ENCODE measurements at places on chromosomes 5 and 9. TPM values are rescaled to one million over a fixed set of nuclear protein-coding genes. Genes with fewer than 3 reads are reported as not detected.

DNA sequence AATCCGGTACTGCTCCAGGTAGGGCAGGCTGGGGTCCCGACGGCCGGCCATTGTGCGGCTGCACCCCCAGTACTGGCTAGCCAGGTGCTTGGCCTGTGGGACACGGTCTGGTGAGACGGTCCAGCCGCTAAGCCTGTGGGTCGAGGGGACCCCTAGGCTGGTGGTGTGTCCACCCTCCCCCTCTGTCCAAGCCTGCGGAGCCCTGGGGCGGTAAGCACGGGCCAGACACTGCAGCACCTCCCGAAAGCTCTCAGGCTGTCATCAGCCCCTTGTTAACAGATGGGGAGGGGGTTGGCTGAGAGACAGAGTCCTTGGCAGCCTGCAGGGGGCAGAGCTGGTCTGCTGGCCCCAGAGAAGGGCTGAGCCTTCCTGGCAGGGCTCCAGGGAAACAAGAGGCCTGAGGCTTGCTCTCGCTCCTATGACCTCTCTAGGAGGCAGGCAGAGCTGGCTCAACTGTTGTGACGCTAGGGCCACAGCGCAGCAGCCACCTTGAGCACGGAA, 11.8 kb upstream of the MRNIP start:
- peak; percentile 90 for DNase-seq

- DNase-seq: no peak
These were observed 194.0 kb upstream of the KLF4 start for GRCh38 chr9:107683566-107683965.

DNA sequence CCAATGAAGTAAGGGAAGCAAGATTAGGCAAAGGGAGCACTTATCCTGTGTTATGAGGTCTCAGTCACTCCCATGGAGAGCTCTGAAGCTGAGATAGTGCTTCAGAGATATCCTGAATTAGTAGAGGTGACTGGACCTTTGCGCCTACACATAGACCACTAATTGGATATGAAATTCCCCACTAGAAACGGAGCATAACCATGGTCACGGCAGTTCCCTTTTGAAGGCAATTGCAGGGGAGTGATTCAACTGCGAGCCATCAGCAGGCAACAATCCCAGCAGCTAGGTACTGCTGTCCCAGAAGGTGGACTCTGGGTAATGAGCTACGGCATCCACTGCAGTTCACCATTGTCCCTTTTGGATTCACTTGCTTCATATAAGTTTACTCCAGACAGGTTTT, 267.7 kb upstream of the RASA1 start:
- DNase-seq: no peak

The ZBTB26 gene
- polyA plus RNA-seq: 2.3 TPM

The DMRTA1 gene
- 0.20 TPM for polyA plus RNA-seq

GRCh38 chr9:124012368-124013301, 1.1 kb downstream of the LHX2 start:
- no peak for DNase-seq

DNA sequence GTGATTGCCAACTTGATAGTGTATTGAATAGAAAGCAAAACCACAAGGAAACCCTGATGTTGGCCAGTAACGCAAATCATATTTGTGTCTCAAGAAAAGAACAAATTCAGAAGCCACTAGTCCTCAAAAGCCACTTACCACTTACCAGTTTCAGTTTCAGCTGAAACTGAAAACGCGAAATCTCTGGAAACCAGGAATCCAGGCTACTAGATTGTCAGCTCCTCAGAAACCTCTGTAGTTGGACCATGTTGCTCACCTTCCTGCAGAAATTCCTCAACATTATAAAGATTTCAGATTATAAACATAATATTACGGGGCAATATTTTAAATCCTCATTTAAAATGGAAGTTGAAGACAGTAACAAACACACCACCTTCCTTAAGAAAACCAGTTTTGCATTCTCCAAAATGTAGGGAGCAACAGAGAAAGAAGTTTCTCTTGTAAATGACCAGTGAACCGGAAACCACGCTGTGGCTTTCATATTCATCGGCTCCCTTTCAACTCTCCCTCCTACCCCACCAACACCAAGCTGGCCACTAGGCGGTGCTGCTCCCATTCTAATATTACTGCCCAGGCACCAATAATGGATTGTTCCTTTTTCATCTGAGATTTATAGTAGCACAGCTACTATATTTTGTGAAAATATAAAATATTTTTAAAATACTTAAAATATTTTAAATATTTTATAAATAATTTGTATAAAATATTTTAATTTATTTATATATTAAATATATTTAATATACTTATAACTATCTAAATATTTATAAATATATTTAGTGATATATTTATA, 8.7 kb upstream of the TMED7 start:
- peak; percentile 96 for DNase-seq

DNA sequence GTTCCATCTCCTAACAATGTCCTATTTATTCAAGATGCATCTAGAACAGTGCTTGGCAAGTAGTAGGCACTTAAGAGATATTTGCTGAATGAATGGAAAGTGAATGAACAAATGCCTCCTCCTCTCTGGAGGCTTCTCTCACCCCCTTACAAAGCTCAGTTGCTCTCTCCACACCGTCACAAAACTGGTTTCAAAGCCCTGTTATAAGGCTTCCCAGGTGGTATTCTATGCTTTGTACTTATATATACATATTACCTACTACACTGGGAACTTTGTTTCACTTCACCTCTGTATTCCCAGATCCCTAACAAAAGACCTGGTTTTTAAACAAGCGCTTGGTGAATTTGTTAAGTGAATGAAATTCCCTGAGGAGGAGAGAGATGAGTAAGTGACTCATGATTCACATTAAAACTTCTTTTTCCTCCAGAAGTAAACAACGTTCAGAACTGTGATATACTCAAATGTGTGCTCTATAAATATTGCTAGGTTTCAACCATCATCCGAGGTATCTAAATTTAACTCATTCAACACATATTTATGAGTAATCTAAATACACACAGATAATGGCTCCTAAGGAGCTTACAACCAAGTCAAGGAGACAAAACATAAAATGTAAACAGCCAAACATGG, 36.0 kb downstream of the DENND1A start:
- DNase-seq: no peak

- peak; percentile 9 for DNase-seq
These were observed 11.2 kb upstream of the PAM start for GRCh38 chr5:102743900-102744299.

The GMCL2 gene
- polyA plus RNA-seq: not detected

The REEP2 gene
- polyA plus RNA-seq: 38.7 TPM

DNA sequence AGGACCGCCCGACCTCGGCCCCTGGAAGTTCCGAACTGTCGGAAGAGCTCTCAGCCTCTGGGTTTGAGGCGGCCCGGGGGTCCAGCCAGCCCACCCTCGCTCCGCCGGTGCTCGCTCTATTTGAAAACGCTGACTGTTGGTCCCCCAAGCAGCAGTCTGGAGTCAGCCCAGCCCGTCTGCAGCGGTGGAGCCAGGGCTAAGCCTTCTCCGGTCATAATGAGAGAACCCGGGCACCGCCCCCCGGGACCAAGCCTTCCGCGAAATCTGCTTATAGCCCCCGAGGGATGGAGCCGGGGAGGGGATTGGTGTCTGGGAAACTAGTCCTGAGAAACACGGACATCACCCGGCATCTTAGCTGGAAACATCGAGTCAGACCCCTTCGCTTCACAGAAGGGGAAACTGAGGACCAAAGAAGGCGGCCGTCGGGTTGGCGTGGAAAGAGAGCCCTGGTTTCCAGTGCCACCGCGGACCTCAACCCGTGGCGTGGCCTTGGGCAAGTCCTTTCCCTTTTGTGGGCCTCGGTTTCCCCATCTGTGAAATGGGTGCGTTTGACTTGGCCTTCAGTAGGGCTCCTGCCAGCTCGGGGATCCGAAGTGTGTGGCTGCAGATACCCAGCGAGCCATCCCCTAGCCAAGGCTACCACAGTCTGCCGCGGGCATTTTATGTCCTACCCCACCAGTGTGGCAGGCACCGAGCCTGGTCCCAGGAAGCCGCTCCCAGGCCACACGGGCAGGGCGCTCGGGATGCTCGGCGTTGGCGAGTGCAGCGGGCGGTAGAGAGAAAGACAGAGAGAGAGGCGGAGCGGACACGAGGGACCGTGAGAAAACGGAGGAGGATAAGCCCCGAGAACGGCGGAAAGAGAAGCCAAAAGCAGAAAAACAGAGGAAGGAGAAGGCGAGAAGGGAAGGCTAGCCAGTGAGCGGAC, 857 bp downstream of the ADAM19 start:
- peak; percentile 85 for DNase-seq

Data from right cardiac atrium (tissue), 5 donors.